ENCODE measurements at places on chromosomes 7 and 10.

DNA sequence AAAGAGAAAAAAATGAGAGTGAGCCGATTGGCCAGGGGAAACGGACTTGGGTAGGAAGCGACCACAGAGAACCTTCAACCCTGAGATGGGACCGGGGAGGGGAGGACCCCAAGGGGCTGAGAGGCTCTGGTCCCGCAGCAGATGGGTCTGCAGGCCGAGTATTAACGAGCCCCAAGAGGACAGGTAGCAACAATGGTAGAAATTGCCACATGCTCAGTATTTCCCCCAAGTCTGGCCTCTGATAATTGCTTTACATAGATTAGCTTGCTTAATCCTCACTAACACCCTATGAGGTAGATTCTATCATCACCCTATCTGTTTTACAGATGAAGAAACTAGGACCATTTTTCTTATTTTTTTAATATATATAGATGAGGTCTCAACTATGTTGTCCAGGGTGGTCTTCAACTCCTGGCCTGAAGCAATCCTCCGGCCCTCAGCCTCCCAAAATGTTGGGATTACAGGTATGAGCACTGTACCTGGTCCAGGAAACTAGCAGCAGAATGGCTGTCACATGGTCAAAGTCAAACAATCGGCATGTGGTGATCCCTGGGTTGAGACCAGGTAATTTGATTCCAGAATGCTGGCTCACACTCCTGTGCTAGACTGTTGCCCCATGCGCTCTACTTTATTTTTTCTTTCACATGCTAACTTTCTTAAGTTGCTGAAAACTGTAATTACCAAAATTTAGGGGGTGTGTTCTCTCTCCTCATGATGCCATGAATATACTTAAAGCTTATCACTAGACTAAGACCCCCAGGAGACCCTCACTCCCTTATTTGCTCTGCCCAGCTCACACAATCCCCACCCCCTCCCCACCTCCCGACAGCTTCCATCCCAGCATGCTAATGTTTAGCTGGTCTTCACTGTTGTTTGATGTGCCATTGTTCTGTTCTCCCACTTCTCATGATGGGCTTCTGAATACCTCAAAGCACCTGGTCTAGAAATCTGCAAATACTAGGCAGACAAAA, 67.9 kb upstream of the AFAP1L2 start:
- no peak for DNase-seq

DNA sequence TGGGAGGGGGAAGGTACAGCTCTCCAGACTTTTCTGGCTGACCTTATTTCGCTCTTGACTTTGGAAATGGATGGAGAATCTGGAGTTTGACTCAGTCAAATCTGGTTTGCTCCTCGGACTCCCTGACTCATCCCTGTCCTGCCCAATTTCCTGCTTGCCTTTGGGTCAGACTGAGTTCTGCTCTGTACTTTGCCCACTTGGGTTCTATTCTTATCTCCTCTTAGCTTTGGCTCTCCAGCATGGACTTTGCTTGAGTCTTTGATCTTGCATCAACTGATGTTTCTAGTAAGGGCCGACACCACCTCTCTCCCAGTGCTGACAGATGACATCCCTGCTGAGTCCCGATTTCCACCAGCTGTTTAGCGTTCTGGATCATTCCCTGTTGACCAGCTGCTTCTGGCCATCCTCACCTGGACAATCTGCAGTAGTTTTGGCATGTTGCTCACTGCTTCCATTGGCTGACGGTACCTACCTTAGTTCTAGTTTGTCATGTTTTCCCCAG, 335.3 kb downstream of the SUGCT start:
- DNase-seq, result no peak

DNA sequence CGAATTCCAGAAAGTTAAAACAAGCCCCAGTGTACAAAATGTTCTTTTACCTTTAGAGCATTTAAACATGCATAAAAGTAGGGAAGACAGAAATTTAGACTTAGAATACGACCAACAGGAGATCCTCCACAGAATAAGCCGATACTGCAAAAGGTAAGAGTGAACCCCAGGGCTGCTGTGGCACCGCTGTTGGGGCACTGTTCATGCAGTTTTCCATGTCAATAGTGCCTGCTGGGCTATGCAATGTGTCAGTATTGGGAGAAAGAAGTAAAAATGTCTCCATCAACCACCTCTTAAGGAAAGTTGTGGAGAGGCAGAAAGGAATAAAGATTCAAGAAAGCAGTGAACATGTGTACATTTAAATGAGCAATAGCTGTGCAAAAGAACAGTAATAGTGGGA, 326.5 kb upstream of the SEMA3C start:
- no peak for DNase-seq

GRCh38 chr10:22779331-22780019, 65.1 kb upstream of the PIP4K2A start:
- no peak for DNase-seq

DNA sequence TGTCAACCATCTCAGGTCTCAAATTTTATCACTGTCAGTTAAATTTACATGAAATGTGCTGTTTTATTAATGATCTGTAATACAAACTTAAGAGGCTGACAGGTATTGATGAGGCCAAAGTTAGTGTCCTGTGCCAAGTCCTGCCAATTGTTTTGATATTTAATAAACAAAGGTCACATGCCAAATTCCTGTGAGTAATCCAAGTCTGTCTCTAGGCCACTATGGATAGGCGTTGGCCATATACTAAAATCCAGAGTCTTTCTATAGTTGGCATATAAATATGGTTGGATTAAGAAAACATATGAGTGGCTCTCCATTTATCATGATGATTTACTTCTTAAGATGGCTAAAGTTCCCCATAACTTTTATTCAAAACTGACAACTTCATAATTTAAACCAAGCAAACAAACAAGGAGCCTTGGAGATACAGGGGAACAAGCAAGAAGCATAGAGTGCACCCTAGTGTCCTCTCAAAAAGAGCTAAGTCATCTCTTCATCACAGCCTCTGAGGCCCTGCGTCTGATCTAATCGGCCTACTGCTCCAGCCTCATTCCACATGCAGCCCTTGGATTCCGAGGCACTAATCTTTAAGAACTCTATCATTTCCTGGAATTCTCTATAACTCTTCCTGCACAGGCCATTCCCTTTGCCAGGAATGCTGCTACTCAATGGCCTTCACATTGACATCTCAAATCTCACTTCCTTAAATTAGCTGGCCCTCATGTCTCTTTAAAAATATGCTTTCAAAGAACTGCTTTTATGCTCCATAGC, 32.7 kb upstream of the NRCAM start:
- no peak for DNase-seq

- DNase-seq, result no peak
Measured at GRCh38 chr10:2279711-2280110, 542.4 kb upstream of the ADARB2 start.

GRCh38 chr10:6314620-6315205, 112.0 kb downstream of the PFKFB3 start:
- DNase-seq, result no peak

- no peak for DNase-seq
Measured at GRCh38 chr10:76717141-76717540, 920.5 kb downstream of the KCNMA1 start.

GRCh38 chr7:128427289-128427891, 17.6 kb upstream of the IMPDH1 start:
- DNase-seq, result no peak

GRCh38 chr7:36055207-36055606, 97.8 kb upstream of the EEPD1 start:
- DNase-seq, result no peak

Measured in CD8-positive, alpha-beta T cell (primary cell).